ENCODE measurements at places on chromosomes 2 and 18. TPM values are rescaled to one million over a fixed set of nuclear protein-coding genes. Genes with fewer than 3 reads are reported as not detected.

Gene GPR35
- total RNA-seq, result 3.1 TPM

- no peak for DNase-seq
Measured at GRCh38 chr2:56757884-56758545, 574.2 kb downstream of the CCDC85A start.

Gene NT5C1B
- 4.3 TPM for total RNA-seq

Gene ECEL1
- total RNA-seq, result 3.9 TPM

DNA sequence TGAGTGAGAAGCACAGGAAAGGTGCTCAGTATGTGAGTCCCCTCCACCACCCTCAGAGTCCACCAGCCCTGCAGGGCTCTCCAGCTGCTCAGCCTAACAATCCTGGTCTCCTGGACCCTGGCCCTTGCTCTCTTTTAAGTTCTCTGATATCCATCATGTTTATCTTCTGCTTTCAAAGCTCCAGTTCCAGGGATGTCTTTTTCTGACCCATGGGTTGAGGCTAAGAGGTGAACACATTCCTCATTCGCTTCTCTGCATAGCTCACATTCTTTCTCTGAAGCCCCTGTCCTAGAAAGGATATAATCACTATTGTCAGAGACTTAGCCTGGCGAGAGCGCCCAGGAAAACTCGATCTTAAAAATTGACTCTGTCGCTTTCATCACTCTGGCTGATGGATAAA lies 86.4 kb downstream of the ARL4C start:
- DNase-seq, result no peak

GRCh38 chr18:39259736-39260135 lies 1694.1 kb upstream of the CELF4 start:
- DNase-seq, result no peak

All from umbilical cord (tissue), 2 donors.